ENCODE measurements at places on chromosomes 16 and 17.

- DNase-seq, result peak; percentile 94
Measured at GRCh38 chr17:63406689-63407330, 39.3 kb downstream of the CYB561 start.

- no peak for DNase-seq
Measured at GRCh38 chr17:44119062-44119461, 4.4 kb downstream of the HDAC5 start.

DNA sequence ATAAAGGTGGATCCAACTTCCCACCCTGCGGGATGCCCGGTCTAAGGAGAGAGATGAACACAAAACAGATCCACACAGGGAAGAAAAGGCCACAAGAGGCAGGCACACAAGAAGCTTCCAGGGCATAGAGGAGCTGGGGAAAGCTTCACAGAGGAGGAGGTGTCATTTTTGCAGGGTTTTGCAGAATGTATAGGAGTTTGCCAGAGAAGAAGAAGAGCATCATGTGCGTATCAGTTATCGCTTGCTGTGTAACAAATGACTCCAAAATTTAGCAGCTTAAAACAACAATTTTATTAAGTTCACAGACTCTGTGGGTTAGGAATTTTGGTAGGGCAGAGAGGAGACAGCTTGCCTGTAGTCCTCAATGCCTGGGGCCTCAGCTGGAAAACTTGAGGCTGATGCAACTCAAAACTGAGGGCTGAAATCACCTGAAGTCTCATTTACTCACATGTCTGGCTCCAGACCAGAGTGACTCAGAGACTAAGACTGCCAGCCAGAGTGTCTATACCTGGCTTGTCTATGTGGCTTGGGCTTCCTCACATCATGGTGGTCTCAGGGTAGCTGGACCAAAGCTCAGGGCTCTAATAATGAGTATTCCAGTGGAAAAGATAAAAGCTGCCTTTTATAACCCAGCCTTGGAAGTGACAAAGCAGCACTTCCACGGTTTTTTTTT lies 33.9 kb upstream of the ZNF423 start:
- DNase-seq, result no peak

GRCh38 chr17:73072219-73072962 lies 20.1 kb downstream of the SLC39A11 start:
- no peak for DNase-seq

GRCh38 chr16:23141500-23141899 lies 7.8 kb downstream of the USP31 start:
- DNase-seq, result no peak

GRCh38 chr16:50666658-50667496 lies 14.2 kb downstream of the SNX20 start:
- peak; percentile 77 for DNase-seq

DNA sequence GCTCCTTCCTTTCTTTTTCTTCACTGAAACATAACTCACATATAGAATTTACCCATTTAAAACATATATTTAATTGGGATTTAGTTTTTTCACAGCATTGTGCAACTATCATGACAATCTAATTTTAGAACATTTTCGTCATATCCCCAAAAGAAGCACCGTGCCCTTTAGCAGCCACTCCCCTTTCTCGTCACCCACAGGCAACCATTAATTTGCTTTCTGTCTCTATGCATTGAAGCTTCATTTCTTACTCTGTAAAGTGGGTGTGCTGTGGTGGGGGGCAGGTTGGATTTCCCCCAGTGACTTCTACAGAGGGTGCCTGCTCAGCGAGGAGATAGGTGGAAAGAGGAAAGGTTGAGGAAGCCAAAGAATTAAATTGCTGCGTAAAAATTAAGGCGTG lies 35.8 kb downstream of the MRC2 start:
- no peak for DNase-seq

DNA sequence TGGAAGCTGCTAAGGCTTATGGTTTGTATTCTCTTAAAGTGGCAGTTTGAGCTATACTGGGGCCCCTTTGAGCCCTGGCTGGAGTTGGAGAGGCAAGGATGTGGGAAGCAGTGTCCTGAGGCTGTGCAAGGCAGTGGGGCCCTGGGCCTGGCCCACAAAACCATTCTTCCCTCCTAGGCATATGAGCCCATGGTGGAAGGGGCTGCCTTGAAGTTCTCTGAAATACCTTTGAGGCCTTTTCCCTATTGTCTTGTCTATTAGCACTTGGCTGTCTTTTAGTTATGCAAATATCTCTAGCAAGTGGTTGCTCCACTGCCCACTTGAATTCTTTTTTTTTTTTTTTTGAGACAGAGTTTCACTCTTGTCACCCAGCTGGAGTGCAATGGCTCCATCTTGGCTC lies 119.2 kb downstream of the PCTP start:
- DNase-seq, result no peak

- DNase-seq, result no peak
Measured at GRCh38 chr17:13351046-13351445, 250.7 kb downstream of the HS3ST3A1 start.

DNA sequence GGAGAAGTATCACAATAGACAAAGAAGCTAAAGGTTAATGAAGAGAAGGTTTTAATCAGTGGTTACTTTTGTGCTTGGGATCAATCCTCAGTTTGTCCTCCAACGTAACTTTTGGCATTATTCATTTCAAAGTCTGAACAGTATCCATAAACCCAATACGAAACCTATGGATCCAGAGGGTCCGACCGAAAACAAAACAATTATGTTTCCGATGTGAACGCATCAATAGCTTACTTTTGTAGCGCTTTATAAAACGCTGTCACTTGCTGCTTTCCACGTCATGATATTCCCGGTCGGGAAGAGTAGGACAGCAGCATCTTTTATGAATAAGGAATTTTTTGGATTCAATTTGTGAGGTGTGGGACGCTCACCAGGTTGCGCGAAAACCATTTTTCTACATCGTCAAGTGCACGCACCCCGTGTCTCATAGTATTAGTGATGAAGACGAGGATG lies 383.8 kb downstream of the ZFHX3 start:
- DNase-seq, result no peak

- DNase-seq, result no peak
Measured at GRCh38 chr17:79263191-79263590, 188.6 kb downstream of the ENGASE start.

DNA sequence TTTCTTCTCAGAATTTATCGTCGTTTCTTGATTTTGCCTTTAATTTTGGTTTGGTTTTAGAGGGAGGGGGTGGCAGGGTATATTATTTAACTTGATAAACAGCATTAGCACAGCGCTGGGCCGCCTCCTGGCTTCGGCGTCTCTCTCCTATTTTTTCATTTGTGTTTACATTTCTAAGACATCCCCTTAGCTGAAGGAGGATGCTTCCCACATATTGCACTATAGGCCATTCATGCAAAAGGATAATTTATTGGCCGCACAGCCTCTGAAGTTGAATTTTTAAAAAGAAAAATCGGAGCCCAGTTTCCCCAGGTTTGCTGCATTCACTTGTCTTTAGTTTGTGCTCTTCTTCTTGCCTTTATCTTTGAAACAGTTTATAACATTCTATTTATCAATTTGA lies 497.4 kb upstream of the ZFHX3 start:
- no peak for DNase-seq

GRCh38 chr16:3857189-3858043 lies 23.1 kb downstream of the CREBBP start:
- no peak for DNase-seq

DNA sequence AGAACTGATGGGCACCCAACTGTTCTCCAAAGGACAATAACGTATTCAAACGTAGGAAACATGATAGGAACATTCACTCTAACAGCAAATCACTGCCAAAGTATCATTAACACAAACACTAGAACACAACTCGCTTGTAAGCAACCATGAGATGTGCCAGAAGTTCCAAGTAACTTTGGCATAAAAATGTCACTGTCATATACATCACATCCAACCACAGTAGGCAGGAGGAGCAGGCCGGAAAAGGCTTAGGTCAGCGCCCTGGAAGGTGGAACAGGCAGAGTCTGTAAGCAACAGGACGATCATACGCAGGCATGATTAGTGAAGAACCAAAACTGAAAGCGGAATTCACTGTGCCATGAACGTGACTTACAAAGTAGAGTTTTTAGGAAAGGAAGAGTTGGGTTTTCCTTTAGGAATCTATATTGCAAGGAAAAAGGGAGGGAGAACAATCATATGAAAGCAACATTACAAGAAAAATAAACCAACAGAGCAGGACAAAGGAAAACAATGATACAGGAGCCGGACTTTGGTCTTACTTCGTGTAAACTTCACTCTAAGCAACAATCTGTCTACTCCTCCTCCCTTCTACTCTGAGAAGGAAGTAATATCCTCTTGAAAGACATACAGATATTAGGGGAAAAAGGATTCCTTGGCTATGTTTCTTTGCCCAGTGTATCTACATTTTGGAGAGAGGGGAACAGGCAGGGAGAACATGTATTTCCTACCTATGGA lies 52.3 kb downstream of the YWHAE start:
- DNase-seq, result no peak

- no peak for DNase-seq
Measured at GRCh38 chr17:29210879-29211278, 30.7 kb upstream of the MYO18A start.
